ENCODE measurements at places on chromosomes 7 and 10.

DNA sequence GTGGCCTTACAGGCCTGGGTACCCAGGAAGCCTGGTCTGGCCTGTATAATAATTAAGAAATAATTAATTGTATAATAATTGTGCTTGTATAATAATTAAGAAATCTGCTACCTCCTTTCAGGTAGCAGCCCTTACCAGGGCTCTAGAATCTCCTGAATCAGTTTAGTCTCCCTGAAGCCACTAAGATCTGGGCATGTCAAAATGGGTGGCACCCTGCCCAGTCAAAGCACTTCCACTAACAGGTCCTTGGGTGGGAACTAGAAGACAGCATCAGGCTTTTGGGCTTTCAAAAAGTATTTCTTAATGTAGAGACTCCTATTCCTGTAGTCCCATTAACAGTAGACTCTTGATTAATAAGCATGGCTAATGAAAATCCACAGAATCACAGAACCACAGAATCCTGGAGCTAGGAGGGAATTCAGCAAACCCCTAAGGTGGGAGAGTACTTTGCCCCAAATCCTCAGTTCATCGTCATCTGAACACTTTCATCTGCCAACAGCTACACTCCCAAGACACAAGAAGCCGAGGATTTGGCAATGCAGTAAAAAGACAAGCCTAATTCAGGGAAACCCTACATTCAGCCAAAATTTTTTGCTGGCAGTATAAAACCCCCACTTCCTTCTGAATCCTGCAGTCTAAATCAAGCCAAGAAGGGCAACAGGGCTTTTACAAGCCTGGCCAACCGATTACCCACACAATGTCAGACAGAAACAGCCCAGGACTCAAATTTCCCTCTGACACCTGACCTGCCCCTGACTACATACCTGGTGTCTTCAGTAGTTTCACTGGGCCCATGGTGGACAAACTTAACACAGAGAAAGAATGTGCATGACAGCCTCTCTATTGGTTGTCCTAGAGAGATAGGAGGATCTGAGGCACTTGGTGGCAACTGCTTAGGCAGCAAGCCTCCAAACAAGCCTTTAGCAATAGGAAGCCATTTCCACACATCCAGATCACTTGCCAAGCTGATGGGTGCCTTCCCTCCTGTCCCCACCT is 5.9 kb upstream of the IL6 start:
- no peak for DNase-seq

- peak; percentile 36 for DNase-seq
Measured at GRCh38 chr10:117496616-117497028, 45.9 kb upstream of the EMX2 start.

DNA sequence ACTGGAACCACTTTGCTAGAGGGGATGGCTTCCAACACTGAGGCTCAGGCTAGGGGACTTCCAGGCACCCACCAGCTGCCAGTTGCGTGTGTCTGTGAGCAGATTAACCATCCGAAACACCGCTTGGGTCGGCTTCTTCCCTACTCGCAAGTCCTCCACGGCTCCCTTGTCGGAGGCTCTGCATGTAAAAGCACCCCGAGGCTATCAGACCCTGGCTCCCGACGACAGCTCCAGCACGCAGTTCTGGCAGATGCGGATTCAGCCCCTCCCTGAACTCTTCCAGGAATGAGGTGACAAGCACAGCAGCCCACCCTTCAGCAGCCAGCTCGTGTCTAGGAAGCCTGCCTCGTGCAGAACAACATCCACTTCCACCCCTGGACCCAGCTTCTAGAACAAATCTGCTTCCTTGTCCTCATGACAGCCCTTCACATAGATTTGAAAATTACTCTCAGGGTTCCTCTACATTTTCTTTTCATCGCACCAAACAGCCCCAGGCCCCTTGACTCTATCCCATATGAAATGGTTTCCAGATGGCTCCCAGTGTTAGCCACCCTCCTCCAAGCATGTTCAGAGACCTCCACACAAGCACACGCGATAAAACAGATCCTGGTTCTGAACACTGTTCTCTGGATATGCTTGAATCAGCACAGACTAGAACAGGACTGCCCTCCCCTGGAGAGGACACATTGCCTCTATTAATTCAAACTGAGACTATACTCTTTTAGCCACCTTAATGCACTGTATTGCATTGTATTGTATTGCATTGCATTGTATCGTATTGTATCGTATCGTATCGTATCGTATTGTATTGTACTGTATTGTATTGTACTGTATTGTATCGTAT is 44.6 kb downstream of the SLIT1 start:
- no peak for DNase-seq

GRCh38 chr10:124733571-124734245 is 10.5 kb downstream of the FAM53B start:
- DNase-seq, result no peak

DNA sequence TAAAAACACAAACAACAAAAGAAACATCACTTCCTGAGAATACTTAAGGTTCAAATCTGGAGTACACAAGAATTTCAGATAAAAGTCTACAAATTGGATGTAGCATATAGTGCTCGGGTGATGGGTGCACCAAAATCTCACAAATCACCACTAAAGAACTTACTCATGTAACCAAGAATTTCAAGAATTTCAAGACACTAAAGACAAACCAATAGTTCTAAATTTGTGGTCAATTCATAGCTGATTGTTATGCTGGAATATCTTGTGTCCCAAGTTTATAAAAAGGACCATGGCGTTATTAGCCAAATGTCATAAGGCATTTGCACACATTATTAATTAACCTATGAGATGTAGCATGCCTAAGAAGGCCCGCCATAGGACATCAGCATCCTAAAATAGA is 1204.1 kb upstream of the AUTS2 start:
- no peak for DNase-seq

- no peak for DNase-seq
Measured at GRCh38 chr10:23439961-23440889, 1.4 kb downstream of the OTUD1 start.
